SJSA1 (cell line): ENCODE measurements at places on chromosomes 2 and 18. TPM values are rescaled to one million over a fixed set of nuclear protein-coding genes. Genes with fewer than 3 reads are reported as not detected.

Gene CRYBA2
- not detected in 2 replicates for total RNA-seq

GRCh38 chr2:20369366-20369765 is 18.7 kb upstream of the PUM2 start:
- DNase-seq = no peak

DNA sequence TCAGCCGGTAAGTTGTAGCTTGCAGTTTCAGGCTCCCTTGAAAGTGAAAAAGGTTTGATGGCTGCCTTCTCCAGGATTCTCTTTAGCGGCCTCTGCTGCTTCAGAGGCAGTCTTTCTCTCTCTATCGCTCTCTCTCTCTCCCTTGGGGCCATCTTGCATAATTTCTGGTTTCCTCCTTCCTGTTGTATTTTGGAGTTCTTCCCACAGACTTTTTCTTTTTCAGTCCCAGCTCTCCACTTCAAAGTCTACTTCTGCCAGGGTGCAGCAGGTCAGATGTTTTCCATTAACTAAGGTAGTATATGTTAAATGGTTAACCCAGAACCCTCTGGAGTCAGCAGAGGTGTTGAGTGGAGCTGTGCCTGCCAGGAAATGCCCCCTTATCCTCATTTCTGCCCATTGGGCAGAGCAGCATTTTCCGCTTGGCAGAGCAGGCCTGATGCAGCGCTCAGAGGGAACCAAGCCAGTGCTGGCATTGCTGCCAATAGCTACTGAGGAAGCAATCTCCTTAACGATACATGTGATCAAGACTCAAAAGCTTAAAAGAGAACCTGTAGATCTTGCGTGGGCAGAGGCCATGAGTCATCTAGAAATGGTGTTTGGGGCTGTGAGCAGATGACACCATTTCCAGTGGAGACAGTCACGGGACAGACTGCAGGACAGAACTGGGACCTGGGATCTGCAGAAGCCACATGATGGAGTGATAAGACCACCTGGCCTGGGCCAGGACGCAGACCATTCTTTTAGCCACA is 20.8 kb downstream of the DBI start:
- DNase-seq = no peak

DNA sequence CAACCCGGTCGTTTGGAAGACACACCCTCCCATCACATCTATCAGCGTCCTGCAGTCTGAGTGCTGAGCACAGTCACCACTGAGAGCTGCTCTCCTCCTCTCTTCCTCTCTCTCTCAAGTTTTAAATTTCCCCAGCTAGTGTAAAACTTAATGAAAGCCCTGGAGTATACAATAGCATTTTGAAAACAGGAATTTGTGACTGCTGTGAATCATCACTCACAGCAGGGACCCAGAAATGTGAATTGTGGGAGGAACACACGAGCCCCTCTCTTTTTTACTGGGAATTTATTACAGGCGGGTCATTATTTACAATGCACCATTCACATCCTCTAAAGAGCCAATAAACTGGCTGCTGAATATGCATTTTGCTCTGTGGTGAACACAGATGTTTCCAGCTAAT is 185.0 kb upstream of the SMIM21 start:
- DNase-seq = peak; percentile 45

DNA sequence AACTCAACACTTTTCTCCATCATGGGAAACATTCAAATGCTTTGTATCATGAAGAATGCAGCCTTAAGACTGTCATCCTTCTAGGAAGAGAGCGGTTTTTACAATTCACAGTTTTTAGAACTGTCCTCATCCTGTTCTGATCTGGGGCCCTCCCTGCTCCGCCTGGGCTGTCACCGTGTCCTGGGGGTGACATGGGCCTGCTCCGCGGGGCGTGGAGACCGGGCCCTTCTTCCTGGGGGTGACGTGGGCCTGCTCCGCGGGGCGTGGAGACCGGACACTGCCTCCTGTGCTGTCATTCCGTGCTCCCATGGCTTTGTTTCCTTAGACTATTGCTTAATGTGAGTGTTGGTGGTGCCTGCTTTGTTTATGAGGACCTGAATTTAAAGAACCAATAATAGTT is 122.8 kb downstream of the TMEM18 start:
- DNase-seq = no peak

GRCh38 chr18:29531746-29532145 is 1354.8 kb upstream of the CDH2 start:
- no peak for DNase-seq

DNA sequence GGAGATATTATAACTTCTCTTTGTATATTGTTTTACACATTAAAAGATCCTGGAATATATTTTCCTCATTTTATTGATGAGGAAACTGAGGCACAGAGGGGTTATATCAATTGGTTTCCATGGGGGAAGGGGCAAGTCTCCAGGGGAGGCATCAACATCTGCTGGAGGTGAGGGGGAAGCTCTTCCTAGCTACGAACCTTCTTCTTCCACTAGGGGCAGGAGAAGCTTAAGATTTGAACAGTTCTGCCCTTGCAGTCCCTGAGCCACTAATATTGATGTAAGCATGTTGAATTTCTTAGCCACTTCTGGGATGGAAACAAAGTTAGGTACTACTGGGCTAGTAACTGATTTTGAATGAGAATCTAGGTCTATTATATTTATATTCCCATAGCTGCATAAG is 140.1 kb upstream of the AQP4 start:
- DNase-seq = no peak
